ENCODE measurements at places on chromosomes 16 and 17. TPM values are rescaled to one million over a fixed set of nuclear protein-coding genes. Genes with fewer than 3 reads are reported as not detected.

MPP2 gene
- 7.8 TPM for total RNA-seq

TBC1D3C gene
- total RNA-seq: not detected

FOXK2 gene
- total RNA-seq: 49.4 TPM

TAC4 gene
- not detected for total RNA-seq

MT1A gene
- total RNA-seq: 1.1 TPM

ATP2C2 gene
- not detected for total RNA-seq

ST6GALNAC2 gene
- total RNA-seq: 1.5 TPM

CEP295NL gene
- 0.67 TPM for total RNA-seq

CA5A gene
- total RNA-seq: not detected

C17orf67 gene
- 1.8 TPM for total RNA-seq

PNMT gene
- 0.46 TPM for total RNA-seq

ZP2 gene
- total RNA-seq: not detected

SLC13A2 gene
- not detected for total RNA-seq

TRPV3 gene
- total RNA-seq: 0.27 TPM

FAM20A gene
- total RNA-seq: not detected

TM4SF5 gene
- not detected for total RNA-seq

PRSS33 gene
- total RNA-seq: not detected

GRCh38 chr17:43463241-43463640 is 20.5 kb upstream of the DHX8 start:
- peaks cover 9% of the 10 kb centered on the region for H3K4me1 ChIP-seq
- no peaks in the 10 kb centered on the region for H3K36me3 ChIP-seq
- no peak for DNase-seq
- H3K4me3 ChIP-seq: no peak overlapping the region
- no peak overlapping the region for H3K27ac ChIP-seq

DNA sequence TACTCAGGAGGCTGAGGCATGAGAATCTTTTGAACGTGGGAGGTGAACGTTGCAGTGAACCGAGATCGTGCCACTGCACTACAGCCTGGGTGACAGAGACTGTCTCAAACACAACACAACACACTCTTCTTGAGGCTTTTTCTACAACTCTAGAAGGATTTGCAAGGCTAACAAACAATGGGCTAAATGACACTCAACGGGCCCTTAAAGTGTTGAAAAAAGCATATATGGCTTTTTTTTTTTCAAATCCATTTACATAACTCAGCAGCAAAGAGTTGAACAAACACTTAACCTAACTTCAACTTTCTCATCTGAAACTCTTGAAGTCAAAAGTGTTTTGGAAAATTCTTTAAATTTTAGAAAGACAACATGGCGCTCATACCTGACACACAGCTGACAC is 22.3 kb downstream of the CDR2 start:
- H3K4me1 ChIP-seq: peaks cover 26% of the 10 kb centered on the region
- DNase-seq: no peak
- H3K27me3 ChIP-seq: no peaks in the 10 kb centered on the region
- peaks cover 28% of the 10 kb centered on the region for H3K36me3 ChIP-seq
- H3K4me3 ChIP-seq: no peak overlapping the region

DNA sequence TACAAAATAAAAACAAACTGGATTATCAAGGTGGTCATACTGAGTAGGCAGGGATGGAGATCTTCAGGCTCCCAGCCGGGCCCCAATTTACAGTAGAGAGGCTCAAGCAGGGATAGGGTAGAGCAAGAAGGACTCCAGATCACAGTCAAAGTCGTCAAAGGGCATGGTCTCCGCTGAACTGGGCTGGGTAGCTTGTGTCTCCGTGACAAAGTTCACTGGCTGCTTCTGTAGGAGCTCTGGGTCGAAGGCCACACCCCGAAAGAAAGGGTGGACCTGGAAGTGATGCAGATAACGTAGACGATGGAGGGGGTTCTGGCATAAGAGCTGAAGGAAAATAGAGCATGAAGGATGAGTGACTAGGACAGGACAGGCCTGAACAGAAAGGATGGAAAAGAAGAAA is 3.6 kb downstream of the RSKR start:
- no peaks in the 10 kb centered on the region for H3K27me3 ChIP-seq
- peaks cover 11% of the 10 kb centered on the region for H3K36me3 ChIP-seq
- no peak for DNase-seq
- no peak overlapping the region for H3K27ac ChIP-seq

- no peak overlapping the region for H3K4me3 ChIP-seq
- peaks cover 8% of the 10 kb centered on the region for H3K27me3 ChIP-seq
- peaks cover 8% of the 10 kb centered on the region for H3K4me1 ChIP-seq
- no peaks in the 10 kb centered on the region for H3K36me3 ChIP-seq
- DNase-seq: no peak
These were observed 2.3 kb downstream of the SPACA3 start for GRCh38 chr17:32993977-32994376.

- no peak for DNase-seq
- H3K4me1 ChIP-seq: peaks cover 35% of the 10 kb centered on the region
- H3K27me3 ChIP-seq: no peaks in the 10 kb centered on the region
- H3K27ac ChIP-seq: no peak overlapping the region
These were observed 51.4 kb downstream of the USP22 start for GRCh38 chr17:20991276-20992037.

- no peak overlapping the region for H3K4me3 ChIP-seq
- H3K27ac ChIP-seq: peak overlapping the region; percentile 92
- no peak for DNase-seq
- H3K36me3 ChIP-seq: peaks cover 1% of the 10 kb centered on the region
- peaks cover 66% of the 10 kb centered on the region for H3K4me1 ChIP-seq
These were observed 51.7 kb upstream of the MTSS2 start for GRCh38 chr16:70737377-70738082.

DNA sequence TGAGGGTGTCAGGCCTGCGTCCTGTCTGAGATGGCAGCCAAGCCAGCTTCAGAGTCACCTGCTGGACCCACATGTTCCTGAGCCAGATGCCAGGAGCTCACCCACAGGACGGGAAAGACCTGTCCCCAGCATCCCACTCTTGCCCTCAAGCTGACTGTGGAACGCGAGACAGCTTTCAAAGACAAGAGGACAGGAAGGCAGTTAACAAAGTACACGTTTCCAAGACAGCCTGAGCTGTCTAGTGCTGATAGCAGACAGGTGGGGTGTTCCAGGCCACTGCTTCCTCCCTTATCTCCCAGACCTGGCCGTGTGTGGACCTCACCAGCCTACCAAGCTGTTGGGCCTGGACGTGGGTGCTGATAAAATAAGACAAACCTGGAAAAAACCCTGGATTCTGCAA is 13.2 kb downstream of the CMTM3 start:
- no peak overlapping the region for H3K4me3 ChIP-seq
- DNase-seq: no peak
- peak overlapping the region; percentile 95 for H3K27ac ChIP-seq
- peaks cover 69% of the 10 kb centered on the region for H3K4me1 ChIP-seq

GRCh38 chr17:81380131-81380530 is 15.1 kb upstream of the BAHCC1 start:
- no peaks in the 10 kb centered on the region for H3K27me3 ChIP-seq
- no peak overlapping the region for H3K27ac ChIP-seq
- H3K36me3 ChIP-seq: no peaks in the 10 kb centered on the region
- no peak for DNase-seq

GRCh38 chr17:72852277-72852938 is 240.1 kb downstream of the SLC39A11 start:
- DNase-seq: no peak
- H3K27ac ChIP-seq: no peak overlapping the region
- no peaks in the 10 kb centered on the region for H3K27me3 ChIP-seq
- no peaks in the 10 kb centered on the region for H3K4me1 ChIP-seq
- H3K36me3 ChIP-seq: no peaks in the 10 kb centered on the region
- H3K4me3 ChIP-seq: no peak overlapping the region

GRCh38 chr16:22216191-22216831 is 10.2 kb downstream of the EEF2K start:
- H3K27me3 ChIP-seq: no peaks in the 10 kb centered on the region
- H3K4me3 ChIP-seq: no peak overlapping the region
- H3K27ac ChIP-seq: peak overlapping the region; percentile 78
- H3K36me3 ChIP-seq: peaks cover 11% of the 10 kb centered on the region
- no peak for DNase-seq
- peaks cover 46% of the 10 kb centered on the region for H3K4me1 ChIP-seq

DNA sequence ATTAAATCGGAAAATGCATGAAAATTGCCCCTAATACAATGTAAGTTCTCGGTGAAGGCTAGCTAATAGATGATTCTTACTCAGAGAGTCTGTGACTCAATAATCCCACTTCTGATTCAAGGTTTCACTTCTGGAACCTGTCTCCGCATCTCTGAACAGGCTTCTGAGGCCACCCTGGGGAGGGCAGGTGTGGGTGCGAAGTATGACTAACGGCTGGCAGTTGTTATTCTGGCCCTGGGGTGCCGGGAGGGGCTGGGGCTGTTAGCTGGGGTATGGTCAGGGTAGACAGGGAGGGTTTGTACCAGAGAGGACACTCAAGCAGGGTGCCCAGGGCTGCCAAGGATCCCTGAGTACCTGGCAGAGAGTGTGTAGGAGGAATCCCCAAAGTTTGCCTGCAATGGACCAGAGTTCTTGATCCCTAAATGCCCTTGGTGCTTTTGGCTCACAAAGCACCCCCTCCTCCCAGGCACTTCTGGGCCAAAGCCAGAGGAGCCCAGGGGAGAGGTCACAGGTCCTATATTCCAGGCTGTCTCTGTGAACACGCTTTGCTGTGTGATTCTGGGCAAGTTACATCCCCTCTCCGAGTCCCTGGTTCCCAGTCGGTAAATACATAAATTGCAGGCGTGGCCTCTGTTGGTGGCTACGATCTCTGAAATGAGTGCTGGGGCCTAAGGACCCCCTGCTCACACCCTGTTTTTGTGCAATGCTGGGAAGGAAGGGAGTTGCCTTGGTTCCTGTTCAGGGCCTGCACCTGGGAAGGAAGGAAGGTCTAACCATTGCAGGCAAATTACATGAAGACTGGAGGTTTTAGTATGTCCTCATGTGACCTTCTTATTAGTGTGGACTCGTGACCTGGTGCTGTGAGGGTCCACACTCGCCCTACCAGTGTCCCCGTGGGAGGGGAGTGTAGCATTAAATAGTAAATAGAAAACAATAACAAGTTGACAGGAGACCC is 49.9 kb upstream of the CPNE2 start:
- no peak overlapping the region for H3K27ac ChIP-seq
- H3K36me3 ChIP-seq: peaks cover 8% of the 10 kb centered on the region
- no peaks in the 10 kb centered on the region for H3K27me3 ChIP-seq
- DNase-seq: no peak
- no peak overlapping the region for H3K4me3 ChIP-seq
- peaks cover 13% of the 10 kb centered on the region for H3K4me1 ChIP-seq

GRCh38 chr17:76049836-76050537 is 22.3 kb downstream of the SRP68 start:
- DNase-seq: no peak
- peak overlapping the region; percentile 33 for H3K27ac ChIP-seq
- H3K36me3 ChIP-seq: peaks cover 47% of the 10 kb centered on the region
- no peaks in the 10 kb centered on the region for H3K27me3 ChIP-seq

- H3K36me3 ChIP-seq: no peaks in the 10 kb centered on the region
- DNase-seq: no peak
- peaks cover 3% of the 10 kb centered on the region for H3K4me1 ChIP-seq
- H3K27me3 ChIP-seq: no peaks in the 10 kb centered on the region
- H3K4me3 ChIP-seq: no peak overlapping the region
These were observed 68.0 kb downstream of the AKAP1 start for GRCh38 chr17:57152967-57153528.

DNA sequence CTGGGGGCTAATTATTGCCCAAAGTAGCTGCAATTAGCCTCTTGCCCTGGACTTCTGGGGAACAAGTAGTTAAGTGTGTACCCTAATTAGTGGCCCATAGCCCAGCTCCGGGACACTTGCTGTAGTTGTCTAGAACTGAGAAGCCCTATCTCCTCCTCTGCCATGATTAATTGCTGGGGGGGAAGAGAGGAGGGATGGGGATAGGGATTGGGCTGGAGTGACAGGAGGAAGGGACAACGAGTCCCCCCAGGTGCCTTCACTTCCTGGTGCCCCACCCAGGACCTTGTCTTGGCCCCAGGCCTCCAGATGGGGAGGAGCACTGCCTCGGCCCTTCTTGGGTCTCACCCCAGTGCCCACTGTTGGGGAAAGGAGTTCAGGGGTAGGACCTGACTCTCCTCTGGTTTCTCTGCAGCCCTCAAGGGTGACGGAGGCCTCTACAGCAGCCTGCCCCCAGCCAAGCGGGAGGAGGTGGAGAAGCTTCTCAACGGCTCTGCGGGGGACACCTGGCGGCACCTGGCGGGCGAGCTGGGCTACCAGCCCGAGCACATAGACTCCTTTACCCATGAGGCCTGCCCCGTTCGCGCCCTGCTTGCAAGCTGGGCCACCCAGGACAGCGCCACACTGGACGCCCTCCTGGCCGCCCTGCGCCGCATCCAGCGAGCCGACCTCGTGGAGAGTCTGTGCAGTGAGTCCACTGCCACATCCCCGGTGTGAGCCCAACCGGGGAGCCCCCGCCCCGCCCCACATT is 17.4 kb downstream of the NGFR start:
- DNase-seq: no peak
- H3K4me1 ChIP-seq: peaks cover 31% of the 10 kb centered on the region
- H3K36me3 ChIP-seq: no peaks in the 10 kb centered on the region
- H3K27ac ChIP-seq: no peak overlapping the region
- H3K4me3 ChIP-seq: no peak overlapping the region

GRCh38 chr17:54892360-54892759 is 8.3 kb upstream of the TOM1L1 start:
- no peak overlapping the region for H3K27ac ChIP-seq
- peaks cover 3% of the 10 kb centered on the region for H3K4me1 ChIP-seq
- no peak overlapping the region for H3K4me3 ChIP-seq

DNA sequence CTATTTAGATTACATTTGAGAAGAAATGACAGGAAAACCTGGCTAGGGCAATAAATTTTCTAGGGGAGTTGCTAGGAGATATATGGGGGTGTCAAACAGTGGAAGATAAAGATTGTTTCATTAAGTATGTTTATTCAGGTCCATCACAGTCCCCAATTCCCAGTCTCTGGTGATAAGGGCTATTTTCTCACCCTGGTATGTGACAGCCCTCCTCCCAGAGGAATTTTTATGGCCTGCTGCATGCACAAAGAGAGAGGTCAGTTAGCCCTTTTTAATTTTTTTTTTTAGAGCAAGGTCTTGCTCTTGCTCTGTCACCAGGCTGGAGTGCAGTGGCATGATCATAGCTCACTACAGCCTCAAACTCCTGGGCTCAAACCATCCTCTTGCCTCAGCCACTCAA is 53.6 kb upstream of the ATF7IP2 start:
- no peaks in the 10 kb centered on the region for H3K27me3 ChIP-seq
- H3K4me1 ChIP-seq: no peaks in the 10 kb centered on the region
- H3K27ac ChIP-seq: no peak overlapping the region
- no peak for DNase-seq
- H3K4me3 ChIP-seq: no peak overlapping the region

- no peak for DNase-seq
- H3K36me3 ChIP-seq: peaks cover 4% of the 10 kb centered on the region
- no peak overlapping the region for H3K27ac ChIP-seq
These were observed 477 bp upstream of the ARHGAP27 start for GRCh38 chr17:45433159-45433535.

Data from chondrocyte (in vitro differentiated cells).